ENCODE measurements at places on chromosomes 4 and X.

- no peak for DNase-seq
These were observed 208.2 kb downstream of the TENM3 start for GRCh38 chr4:182451441-182451840.

DNA sequence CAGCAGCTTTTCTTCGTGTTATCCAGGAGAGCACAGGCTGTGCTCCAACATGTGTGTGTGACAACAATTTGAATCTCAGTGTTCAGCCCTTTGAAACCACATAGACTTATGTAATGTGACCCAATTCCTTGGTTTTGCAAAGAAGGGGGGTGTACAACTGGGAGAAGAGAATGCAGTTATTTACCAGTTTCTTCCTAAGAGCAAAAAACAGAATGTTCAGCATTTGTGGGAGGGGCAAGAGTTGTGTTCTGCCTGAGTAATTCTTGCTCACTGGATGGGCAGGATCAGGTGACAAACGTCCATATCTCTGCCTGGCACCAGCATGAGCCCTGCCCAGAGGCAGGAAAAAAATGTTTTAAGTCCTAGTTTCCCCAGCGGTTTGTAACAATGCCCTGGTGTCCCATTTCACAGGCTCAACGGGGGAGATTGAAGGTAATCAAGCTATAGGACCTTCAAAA is 72.0 kb downstream of the PRPS1 start:
- DNase-seq: no peak

GRCh38 chrX:8675006-8675630 is 56.8 kb downstream of the ANOS1 start:
- DNase-seq: no peak

DNA sequence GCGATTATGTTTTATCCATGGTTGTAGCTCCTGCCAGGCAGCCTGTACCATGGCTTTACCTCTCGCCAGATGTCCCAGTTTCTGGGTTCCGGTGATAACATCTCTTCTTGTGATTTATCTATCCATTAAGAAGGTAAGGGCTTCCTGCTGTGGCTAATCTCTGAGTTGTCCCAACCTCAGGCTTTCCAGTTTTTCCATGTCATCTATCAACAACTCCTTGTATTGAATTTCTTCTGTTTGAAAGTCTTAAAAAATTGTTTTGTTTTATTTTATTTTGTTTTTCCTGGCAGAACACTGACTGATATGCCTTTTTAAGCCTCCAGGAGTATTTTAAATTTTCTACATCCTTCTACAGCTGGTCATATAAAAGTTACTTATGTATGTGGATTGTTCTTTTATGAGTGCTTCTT is 241.9 kb downstream of the ANTXR2 start:
- no peak for DNase-seq

DNA sequence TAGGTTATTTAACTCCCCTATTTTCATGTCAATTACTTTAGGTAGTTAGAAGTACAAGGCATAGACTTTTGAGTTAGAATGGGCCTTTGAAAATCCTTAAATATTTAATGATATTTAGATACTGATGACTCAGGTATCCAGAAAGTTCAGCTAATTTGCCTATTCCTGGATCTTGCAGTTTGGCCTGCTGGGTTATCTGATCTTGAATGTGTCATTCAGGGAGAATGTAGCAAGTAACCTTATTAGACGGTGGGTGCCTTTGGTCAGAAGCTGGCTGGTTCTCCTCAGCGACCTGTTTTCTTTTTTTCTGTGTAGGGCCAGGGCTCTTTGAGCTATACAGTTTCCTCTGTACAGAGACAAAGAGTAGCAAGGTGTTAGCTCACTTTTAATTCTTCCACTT is 42.0 kb downstream of the MTM1 start:
- no peak for DNase-seq

GRCh38 chrX:21905953-21906352 is 34.6 kb upstream of the SMS start:
- no peak for DNase-seq

GRCh38 chr4:61473306-61473705 is 273.2 kb downstream of the ADGRL3 start:
- no peak for DNase-seq

DNA sequence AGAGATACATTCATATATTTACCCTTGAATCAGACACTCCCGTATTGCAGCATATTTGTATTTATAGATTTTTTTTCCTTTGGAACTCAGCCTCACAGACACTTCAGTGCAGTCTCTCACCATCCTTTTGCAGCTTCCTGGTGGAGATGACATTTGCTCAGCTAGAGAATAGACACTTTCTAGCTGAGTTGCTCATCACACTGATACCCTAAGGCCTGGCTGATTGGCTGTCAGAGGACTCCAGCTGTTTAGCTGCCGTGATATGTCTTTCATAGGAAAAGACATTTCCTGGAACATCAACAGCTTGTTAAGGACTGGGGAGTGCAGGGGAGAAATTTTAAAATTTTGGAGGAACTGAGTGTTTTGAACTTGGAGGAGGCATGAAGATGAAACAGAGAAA is 429.6 kb downstream of the SMARCA1 start:
- DNase-seq: no peak

DNA sequence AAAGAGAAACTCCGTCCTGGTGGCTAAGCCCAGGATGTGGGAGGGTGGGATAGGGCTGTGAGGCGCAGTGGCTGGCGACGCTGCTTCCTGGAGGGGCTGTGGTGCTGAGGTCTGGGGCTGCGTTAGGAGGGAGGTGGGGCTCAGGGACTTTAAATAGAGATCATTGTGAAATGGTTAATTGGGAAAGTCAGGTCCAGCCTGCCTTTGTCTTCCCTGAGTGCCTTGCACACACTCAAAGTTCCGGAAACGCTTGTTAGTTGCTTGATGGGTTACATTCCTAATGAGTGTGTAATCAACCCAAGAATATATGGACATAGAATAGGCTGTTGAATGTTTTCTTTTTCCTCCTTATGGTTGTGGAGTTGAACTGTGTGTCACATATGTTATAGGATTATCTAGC is 55.7 kb upstream of the CLDN34 start:
- DNase-seq: no peak

- no peak for DNase-seq
These were observed 16.7 kb upstream of the SUPT20HL1 start for GRCh38 chrX:24343719-24344118.

DNA sequence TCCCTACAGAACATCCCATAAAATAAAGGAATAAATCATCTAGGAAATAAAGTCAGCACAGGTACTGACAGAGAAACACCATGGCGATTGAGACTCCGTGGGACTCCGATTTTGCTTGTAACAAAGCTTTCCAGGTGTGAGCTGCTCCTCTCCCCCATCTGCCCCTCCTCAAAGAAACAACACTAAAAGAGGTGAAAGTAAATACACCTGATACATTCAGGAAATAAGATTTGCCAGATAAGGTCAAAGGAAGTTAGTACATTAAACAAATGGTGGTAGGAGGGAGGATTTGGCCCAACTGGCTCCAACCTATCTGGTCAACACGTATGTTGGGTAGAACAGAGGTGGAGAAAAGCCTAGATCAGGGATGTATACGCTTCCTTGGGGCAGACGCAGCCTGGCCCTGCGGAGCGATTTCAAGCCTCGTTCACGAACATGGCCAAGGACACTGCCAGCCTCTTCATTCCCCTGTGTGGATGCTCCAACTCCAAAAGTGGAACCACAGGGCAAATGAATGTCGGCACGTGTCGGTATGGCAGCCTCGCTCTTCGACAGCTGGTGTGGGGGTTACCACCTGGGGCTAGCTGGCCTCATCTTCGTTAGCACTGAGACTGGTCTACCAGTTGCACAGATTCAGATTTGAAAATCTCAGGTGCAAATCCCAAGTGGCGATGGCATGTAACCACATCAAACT is 162.5 kb downstream of the AFAP1 start:
- no peak for DNase-seq

GRCh38 chr4:52560844-52561280 is 98.2 kb downstream of the USP46 start:
- no peak for DNase-seq

DNA sequence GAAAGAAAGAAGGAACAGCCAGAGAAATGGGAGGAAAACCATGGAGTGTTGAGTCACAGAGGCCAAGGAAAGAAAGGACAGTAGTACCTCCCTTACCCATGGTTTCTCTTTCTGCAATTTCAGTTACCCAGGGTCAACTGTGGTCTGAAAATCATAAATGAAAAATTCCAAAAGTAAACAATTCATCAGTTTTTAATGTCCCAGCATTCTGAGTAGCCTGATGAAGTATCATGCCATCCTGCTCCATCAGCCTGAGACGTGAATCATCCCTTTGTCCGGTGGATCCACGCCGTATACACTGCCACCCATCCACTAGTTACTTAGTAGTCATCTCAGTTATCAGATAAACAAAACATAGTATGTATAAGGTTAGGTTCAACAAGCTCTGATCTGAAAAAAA is 114.2 kb downstream of the COMMD8 start:
- no peak for DNase-seq

GRCh38 chrX:25020905-25021449 is 5.2 kb upstream of the ARX start:
- DNase-seq: peak; percentile 30

DNA sequence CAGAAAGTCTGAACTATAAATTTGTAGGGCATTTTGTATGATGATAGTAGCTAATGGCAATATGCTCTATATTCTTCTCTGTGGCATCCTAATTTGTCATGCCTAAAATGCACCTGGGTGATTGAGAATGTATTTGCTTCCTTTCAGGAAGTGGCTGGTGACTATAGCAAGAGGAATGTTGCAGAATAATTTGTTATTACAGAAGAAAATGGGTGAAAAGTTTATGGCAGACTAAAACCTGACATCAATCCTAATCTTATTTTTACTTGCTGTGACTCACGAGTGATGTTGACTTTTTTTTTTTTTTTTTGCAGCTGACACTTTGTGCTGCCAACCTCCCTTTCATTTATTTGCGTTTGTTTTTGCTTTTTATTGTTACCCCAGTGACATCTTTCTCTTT is 141.1 kb downstream of the MSL3 start:
- DNase-seq: no peak
